Lung (tissue), 17 donors: ENCODE measurements at places on chromosomes 3 and 15.
A peak's percentile ranks its signal among the peaks of the same experiment; 100 is the strongest.

DNA sequence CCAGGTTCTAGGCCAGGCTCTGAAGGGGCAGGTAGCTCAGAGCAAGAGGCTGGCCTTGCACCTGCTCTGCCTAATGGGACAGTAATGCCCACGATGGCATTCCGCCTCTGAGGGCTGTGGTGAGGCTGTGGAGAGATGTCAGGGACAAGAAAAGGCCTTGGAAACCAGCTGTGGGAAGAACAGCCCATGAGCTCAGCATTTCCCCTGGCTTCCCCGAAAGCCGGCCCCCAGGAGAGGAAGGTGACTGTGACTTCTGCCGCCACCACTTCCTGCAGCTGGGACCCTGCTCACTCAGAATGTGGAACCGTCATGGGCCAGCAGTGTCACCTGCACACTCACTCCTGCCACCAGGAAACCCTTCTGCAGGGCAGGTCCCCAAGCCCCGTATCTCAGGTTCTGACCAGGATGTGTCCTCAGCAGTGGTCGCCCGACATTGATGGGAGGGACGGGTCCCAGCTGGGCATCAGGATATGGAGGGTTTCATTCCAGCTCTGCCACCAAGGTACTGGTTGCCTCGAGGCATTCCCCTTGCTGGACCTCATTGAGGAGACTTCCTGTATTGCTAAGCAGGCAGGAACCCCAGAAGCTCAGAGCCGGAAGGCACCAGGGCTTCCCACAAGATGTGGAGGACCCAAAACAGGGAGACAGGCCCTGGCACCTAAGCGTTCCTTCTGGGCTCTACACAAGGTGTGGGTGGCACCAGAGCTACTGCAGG is 30.7 kb downstream of the SEMA7A start:
- DNase-seq = peak; percentile 42

DNA sequence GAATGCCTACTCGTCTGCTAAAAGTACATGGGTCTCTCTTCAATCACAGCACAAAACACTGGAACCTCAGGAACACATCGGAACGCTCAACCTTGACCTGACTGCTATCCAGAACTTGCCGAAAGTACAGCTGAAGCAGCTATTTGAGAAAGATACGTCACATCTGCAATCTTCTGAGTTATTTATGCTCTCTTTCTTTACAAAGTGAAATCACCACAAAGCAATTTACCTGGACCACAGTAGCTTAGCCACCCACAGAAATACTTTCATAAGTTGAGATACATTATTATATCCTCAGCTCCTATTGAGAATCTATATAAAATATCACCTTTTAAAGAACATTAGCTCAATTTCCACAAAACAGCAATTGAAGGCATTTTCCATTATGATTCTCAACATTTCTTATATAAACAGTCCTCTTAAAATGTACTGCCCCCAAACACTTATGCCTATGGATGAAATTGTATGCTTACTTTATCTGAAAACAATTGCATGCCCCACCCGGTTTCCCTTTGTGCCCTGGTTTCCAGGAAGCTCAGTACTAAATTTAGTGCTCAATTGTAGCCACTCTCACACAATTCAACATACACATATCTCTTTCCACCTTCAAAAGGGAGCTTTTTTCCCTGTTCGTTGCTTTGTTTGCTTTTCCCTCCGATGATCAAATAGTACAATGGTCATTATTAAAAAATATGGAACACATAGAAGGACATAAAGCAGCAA is 31.8 kb downstream of the HEG1 start:
- DNase-seq = no peak

GRCh38 chr3:32843510-32844321 is 25.9 kb downstream of the TRIM71 start:
- DNase-seq = no peak

- DNase-seq = no peak
Measured at GRCh38 chr3:197970588-197970987, 10.6 kb downstream of the LMLN start.

DNA sequence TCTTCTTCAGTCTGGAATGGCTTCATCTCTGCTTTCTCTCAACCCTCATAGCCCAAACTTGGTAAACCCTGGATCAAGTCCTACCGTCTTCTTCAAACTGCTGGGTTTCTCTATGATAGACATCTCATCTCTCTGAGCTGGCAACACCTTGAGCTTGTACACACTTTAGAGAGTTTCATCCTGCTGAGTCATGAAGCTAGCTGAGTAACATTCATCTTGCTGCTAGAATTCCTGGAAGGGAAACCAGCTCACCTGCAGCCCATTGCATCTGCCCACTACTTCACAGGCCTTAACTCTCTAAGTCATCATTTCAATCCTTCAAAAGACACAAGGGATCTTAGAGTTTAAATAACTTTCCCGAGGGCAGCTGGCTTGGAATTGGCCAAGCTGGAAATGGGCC is 175.5 kb upstream of the RORA start:
- DNase-seq = no peak

DNA sequence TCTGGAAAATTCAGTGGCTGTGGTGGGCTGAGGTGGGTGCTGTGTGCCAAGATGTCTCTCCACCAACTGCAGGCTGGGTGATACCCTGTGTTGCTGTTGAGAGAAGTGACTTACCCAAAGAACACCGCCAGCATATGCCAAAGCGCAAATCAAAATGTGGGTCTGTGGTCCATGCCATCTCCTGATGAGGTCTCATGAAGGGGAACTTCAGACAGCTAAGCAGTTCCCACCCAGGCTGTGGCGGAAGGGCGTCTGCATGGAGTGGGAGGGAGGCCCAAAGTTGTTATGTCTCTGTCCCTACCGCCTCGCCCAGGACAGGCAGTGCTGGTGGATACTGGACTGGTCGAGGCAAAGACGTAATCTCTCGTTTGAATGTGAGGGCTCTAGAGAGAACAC is 70.9 kb upstream of the PLXNA1 start:
- DNase-seq = no peak

GRCh38 chr15:71203586-71204474 is 88.6 kb downstream of the THSD4 start:
- DNase-seq = no peak

GRCh38 chr3:164465172-164465571 is 613.1 kb downstream of the SI start:
- no peak for DNase-seq

DNA sequence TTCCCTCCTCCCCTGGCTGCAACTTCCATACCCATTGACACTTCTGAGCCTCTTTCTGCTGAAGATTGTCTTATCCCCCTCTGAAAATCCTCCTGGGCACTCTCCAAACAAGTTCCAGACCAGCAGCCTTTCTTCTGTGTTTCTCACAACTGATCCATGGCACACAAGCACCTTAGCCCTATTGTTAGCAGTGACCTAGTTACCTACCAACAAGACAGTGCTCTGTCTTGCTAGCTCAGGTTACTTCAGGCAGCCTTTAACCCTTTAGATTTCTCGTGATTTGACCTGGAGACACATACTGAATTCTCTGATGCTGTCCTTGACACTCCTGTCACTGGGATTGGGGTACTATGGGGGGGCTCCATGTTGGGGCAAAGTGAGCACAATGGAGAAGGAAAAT is 82.1 kb downstream of the GTF2E1 start:
- DNase-seq = no peak

DNA sequence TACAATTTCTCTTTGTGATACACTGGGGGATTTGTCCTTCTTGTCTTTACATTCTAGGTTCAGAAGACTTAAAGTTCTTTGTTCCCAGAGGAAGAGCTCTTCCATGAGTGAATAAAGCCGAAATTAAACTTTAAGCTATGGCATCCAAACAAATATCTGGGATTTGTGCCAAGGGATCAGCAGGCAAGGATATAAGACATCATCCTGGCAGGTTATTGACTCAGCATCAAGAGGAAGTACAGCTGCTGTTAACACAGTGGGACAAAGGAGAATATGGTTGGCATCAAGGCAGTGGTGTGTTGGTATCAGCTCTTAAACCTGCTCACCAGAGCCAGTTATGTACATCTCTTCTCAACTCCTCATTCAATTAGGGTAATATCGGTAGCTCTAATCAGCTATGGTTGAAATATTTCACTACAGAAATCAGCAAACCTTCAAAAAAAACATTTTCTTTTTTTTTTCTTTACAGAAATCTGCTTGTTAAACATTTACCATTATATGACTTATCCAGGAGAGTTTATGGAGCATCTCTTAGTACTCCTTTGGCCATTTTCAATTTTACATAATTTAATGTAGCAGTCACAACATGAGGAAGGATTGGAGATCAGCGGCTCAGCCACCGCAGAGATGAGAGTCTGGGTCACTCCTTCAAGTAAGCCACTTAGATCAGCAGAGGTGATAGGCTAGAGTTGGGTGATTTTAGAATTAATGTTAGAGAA is 1198.6 kb upstream of the EPHA6 start:
- no peak for DNase-seq

- DNase-seq = no peak
Measured at GRCh38 chr3:115975353-115975752, 352.0 kb downstream of the GAP43 start.

DNA sequence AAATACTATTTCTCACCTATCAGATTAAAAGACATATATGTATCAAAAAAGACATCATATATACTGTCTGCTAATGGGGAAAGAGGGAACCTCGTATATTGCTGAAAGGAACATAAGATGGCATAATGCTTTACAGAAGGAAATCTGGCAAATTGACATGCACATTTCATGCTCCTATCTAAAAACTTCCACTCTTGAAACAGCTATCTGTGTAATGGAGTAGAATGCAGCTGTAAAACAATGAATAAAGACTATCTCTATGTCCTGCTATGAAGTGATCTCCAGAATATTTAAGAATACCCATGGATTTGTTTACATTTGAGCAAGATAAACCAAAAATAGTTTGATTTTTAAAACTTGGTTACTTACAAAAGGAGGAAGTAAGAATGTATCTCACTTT is 107.4 kb downstream of the TBL1XR1 start:
- DNase-seq = peak; percentile 32

GRCh38 chr3:105284876-105285275 is 81.8 kb upstream of the ALCAM start:
- no peak for DNase-seq

DNA sequence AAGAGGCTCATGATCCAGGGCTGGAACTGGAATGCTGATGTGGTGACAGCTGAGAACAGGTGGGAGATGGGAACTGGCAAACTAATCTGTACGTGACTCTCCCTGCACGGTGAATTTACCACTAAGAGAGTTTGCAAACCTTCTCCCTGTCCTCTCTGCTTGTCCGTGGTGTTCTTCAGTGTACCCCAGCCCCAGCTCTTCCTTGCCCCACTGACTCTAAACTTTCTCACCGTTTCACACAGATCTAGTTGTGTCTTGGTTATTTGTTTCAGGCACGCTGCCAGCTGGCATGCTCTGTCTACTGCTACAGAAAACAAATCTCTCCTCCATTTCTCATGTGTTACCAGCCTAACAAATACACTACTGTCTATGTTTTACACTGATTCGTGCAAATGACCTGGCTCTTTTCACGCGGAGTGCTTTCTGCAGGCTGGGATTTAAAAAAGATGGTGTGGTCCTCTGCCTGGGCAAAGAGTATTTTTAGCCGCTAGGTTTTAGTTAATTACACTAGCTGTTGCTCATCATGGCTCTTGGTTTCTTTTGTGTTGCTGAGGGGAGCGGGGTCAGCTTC is 192.7 kb upstream of the LRIG1 start:
- peak; percentile 56 for DNase-seq

DNA sequence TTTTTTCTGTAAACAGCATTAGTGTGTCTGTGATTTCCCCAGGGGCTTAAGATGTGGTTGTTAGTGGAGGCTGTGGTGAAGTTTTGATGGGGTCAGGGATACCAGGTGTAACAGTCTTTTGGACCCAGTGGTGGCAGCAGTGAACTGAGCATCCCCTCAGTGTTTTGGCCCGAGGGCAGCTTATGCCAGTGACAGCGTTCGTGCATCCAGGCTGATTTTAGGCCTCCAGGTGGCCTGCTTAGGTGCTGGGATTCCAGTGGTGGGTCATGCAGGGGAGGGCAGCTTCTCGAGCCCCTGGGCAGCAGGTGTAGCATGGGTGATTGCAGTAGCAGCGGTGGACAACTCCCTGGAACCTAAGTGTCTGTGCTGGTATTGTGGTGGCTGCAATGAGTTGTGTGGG is 29.2 kb downstream of the STT3B start:
- DNase-seq = no peak

- no peak for DNase-seq
Measured at GRCh38 chr3:194840661-194841514, 155.2 kb downstream of the FAM43A start.

DNA sequence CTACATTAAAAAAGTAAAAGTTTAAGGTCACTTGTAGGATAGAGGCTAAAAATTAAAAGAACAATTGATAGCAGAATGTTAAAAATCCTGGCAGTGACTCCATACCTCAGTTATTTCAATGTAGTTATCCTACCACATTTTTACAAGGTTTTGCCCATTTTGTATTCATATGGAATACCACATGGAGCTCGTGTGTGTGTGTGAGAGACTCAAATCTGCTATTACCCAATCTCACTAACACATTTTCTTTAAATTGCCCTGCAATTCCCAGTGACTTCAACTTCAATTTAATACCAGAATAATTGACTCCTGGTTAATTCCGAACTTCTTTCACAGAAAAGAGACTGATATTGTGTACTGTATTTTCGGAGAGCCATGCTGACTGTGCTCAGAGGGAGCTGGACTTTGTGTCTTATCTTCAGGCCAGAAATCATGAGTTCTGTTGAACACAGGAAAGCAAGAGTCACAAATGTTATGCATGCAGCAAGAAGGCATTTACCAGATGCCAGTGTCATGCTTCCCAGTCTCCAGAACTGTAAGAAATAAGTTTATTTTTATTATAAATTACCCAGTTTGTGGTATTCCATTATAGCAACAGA is 529.0 kb upstream of the NECTIN3 start:
- no peak for DNase-seq

- no peak for DNase-seq
Measured at GRCh38 chr3:177466074-177466473, 268.8 kb upstream of the TBL1XR1 start.

GRCh38 chr15:74838746-74839525 is 4.0 kb downstream of the ULK3 start:
- DNase-seq = no peak

- no peak for DNase-seq
Measured at GRCh38 chr3:133300102-133300501, 99.8 kb upstream of the BFSP2 start.

DNA sequence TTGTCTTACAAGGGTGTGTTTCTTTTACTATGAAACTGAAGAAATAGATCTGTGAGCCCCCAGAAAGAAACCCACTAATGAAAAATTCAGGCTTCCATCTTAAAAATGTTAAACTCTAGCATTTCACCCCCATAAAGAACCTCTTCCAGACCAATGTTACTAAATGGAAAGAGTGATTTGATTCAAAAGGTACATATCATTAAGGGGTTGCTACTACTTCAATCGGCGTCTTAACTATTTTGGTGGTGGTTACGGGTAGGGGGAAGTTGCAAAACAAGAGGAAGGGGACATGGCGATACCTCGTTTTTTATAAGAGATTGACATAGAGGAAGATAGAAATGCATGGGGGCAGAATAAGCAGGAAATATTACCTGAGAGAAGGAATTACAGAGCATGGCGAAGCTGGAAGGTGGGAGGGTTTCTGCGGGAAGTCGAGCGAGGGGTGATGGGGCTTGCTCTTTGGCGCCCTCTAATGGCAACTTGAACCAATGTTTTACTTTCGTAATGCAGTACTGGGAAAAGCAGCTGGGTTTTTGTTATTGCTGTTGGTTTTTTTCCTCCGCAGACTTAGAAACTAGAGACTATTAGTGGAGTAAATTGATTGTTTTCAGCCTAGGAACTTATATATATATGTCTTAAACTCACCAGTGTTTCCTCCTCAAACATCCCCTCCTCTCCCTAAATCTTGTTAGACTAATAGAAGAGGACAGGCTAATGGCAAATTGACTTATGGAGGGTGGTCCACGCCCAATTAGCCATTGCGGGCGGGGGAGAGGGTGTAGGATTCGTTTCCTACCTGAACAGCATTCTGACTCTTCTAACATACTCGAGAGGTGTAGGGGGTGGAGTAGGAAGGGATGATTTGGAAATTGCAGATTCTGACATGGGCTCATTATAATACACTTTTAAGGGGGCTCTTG is 11.3 kb upstream of the SOX2 start:
- DNase-seq = peak; percentile 93
